ENCODE measurements at places on chromosomes 7 and 10. TPM values are rescaled to one million over a fixed set of nuclear protein-coding genes. Genes with fewer than 3 reads are reported as not detected.
A peak's percentile ranks its signal among the peaks of the same experiment; 100 is the strongest.

SVOPL gene
- not detected for total RNA-seq

DKK1 gene
- 108 TPM for total RNA-seq

MKI67 gene
- 54.4 TPM for total RNA-seq

CYP26C1 gene
- total RNA-seq = not detected

PANK1 gene
- 6.3 TPM for total RNA-seq

TCAF2 gene
- 10.1 TPM for total RNA-seq

CNPY1 gene
- not detected for total RNA-seq

C10orf62 gene
- 0.11 TPM for total RNA-seq

ANKRD22 gene
- 0.38 TPM for total RNA-seq

IKZF1 gene
- not detected for total RNA-seq

MUC12 gene
- total RNA-seq = 2.8 TPM

MYOZ1 gene
- total RNA-seq = not detected

AKR1C1 gene
- 56.1 TPM for total RNA-seq

GRCh38 chr7:613442-614140 lies 93.9 kb upstream of the PDGFA start:
- no peak for DNase-seq

GRCh38 chr7:11177793-11178192 lies 204.1 kb downstream of the PHF14 start:
- peak; percentile 39 for DNase-seq

- DNase-seq = peak; percentile 85
These were observed 119.3 kb downstream of the NRP1 start for GRCh38 chr10:33215154-33215553.

GRCh38 chr7:67019562-67020390 lies 23.1 kb downstream of the TYW1 start:
- peak; percentile 61 for DNase-seq

GRCh38 chr10:130461631-130462030 lies 325.4 kb downstream of the GLRX3 start:
- no peak for DNase-seq

DNA sequence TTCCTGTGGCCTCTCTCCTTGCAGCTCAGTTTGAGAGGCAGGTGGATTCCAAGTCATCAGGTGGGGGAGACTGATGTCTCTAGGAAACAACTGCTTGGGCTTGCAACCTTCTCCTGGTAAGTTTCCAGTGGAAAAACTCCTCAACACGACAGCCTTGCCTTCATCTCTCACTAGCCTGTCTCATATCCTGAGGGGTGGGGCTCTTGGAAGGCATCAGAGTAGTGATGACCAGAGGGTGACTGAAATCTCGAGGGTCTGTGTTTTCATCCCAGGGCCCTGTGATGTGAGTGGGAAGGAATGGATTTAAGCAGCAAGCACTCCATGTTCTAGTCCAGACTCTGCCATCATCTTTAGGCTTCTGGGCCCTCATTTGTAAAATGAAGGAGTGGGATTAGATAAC lies 107.0 kb downstream of the NRP1 start:
- DNase-seq = no peak

GRCh38 chr10:44398747-44399658 lies 14.1 kb upstream of the CXCL12 start:
- no peak for DNase-seq

- no peak for DNase-seq
These were observed 59.7 kb upstream of the CDK14 start for GRCh38 chr7:90536449-90536848.

DNA sequence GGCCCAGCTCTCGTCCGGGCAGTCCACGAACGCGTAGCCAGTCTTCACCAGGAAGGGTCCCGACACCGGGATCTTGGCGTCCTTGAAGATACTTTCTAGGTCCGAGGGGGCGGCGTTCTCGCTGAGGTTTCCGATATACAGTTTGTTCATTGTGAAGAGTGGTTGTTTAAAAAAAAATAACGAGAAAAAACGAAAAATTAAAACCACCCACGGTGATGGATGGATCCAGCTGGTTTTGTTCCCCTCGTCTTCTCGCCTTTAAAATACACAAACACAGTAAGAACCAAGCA lies 385 bp downstream of the IGF2BP3 start:
- DNase-seq = no peak

DNA sequence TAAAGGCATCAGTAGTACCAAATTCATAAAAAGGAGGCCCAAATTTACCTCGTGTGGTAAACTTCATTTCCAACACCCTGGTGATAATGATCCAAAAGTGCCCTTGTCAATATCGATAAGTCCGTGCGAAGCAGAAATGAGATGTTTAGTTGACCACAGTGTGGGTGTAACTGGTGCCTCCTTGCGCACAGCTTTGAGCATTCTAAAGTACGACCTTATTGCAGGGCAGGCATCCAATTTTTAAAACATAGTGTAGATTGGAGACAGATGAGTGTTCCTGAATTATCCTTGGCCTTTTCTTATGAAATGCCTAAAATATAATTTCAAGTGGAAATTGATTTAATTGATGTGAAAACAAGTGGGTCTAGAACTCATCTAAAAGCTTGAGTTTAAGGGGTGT lies 248.4 kb downstream of the TRIL start:
- DNase-seq = no peak

GRCh38 chr10:50322077-50322476 lies 70.8 kb upstream of the ASAH2 start:
- DNase-seq = peak; percentile 81

DNA sequence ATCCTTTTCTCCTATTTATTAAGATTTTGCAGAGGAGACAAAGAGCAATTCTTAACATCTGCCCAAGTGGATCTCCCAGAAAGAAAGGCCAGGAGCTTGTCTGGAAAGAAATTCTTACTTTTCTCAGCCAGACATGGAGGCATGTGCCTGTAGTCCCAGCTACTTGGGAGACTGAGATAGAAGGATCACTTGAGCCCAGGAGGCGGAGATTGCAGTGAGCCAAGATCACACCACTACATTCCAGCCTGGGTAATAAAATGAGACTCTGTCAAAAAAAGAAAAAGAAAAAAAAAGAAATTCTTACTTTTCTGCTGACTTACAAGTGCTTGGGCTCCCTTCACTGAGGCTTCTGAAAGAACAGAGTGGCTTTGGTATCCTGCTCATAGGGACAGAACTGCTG lies 2.4 kb upstream of the CYP3A43 start:
- no peak for DNase-seq

GRCh38 chr10:61142987-61143386 lies 199.0 kb upstream of the RHOBTB1 start:
- DNase-seq = no peak

GRCh38 chr10:4820804-4821401 lies 5.1 kb upstream of the AKR1E2 start:
- DNase-seq = no peak

- no peak for DNase-seq
These were observed 18.7 kb downstream of the MMP21 start for GRCh38 chr10:125756853-125757487.

GRCh38 chr7:98399462-98399861 lies 1.4 kb downstream of the BAIAP2L1 start:
- DNase-seq = peak; percentile 37

GRCh38 chr7:142108728-142109505 lies 2.6 kb upstream of the MGAM2 start:
- DNase-seq = no peak

- DNase-seq = no peak
These were observed 16.3 kb downstream of the LIPA start for GRCh38 chr10:89235073-89235798.

- no peak for DNase-seq
These were observed 1083.1 kb downstream of the KCNMA1 start for GRCh38 chr10:76554478-76554877.

DNA sequence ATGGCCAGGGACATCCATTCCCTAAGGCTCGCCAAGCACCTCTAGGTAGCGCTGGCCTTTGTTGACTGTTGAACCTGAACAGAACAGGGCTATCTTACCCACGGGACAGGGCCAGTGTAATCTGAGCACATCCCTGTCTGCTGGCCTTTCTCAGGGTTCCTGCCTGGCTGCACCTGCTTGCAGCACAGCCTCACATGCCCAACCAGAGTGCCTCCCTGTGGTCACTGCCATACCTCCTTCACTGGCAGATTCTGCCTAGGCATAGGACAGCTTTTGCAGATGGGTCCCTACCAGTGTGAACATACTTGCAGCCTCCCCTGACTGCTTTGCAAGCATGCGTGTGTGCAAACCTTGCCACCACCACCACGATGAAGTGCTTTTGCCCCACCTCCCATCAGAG lies 15.8 kb upstream of the LIPN start:
- DNase-seq = no peak

- no peak for DNase-seq
These were observed 110.6 kb downstream of the AUTS2 start for GRCh38 chr7:69708857-69709256.

DNA sequence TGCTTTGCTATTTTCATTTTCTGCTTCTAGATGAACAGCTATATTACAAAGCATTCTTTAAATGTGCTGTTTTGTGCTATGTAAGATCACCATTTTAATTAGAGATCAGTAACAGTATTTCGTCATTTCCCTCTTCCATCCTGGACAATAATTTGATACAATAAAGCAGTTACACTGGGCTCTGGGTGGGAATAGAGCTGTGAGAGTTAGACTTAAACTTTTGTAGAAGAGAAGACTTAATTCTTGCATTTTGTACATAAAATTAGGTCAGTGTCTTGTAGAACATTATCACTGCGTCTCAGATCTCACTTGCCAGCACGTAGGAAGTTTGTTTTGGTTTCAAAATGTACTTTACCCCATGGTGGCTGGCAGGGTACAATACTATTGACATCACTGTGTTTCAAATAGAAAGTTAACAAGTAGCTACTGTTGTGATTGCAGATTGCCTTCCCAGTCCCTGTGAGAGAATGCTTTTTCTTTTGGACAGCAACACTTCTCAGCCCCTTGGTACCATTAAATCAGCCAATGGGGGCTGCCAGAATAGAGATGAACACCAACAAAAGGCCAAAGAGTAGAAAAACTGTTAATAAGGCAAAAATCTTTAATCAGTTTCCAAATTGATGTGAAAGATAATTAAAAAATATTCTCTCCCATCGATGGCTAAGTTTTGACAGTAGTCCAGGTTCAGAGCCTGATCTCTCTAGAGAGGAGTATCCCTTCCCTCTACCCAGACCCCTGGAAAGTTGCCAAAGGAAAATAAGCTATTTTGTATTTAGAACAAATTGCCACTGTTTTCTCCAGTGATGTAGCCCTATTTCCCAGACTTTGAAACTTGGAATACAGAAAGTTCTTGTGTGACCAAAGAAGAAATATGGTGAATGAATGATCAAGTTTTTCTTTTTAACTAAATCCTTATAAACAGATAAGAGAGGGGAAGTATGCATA lies 35.1 kb downstream of the SMNDC1 start:
- DNase-seq = peak; percentile 24

- no peak for DNase-seq
These were observed 149.1 kb upstream of the WDR11 start for GRCh38 chr10:120702032-120702431.

- no peak for DNase-seq
These were observed 42.9 kb downstream of the PTPRN2 start for GRCh38 chr7:158544708-158545107.

- DNase-seq = no peak
These were observed 29.1 kb downstream of the TES start for GRCh38 chr7:116239434-116239833.

DNA sequence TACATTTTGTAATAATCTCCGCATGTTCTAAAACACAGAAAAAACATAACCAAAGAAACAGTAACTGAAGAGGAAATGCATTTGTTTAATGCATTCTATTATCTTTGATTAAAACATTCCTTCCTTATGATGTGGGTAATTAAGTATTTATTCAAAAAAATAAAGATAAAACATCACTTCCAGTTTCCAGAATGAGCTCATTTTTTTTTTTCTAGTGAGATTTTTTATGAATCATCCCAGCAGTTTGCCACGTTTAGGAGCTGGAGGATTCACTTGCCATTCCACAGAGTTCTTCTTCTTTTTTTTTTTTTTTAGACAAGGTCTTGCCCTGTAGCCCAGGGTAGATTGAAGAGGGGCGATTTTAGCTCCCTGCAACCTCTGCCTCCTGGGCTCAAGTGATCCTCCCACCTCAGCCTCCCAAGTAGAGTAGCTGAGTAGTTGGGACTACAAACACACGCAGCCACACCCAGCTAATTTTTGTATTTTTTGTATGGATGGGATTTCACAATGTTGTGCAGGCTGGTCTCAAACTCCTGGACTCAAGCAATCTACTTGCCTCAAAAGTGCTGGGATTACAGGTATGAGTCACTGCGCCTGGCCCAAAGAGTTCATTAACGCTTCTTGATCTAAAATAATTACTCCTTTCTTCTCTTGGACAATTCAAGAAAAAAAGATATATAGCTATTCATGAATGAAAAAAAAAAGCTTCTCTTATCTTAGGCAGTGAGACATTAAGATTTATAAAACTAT lies 177.3 kb downstream of the DKK1 start:
- peak; percentile 50 for DNase-seq

GRCh38 chr10:27065084-27065483 lies 35.2 kb downstream of the ANKRD26 start:
- DNase-seq = no peak

DNA sequence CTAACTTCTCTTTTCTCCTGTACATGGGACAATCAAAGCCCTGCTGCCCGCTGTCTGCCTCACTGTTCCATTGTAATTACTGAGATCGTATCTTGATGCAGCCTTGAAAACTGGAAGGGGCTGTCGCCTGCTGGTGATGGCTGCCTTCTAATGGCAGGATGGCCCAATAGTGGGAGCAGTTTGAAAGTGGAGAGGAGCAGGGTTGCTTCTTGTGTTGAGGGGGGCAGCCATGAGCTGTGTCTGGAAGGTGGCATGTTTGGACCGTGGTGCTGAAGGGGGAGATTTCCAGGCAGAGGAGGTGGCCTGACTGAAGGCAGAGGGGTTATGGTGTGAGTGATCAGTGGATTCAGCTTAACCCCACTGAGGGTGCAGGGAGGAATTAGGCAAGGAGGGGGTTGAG lies 8.1 kb downstream of the WDFY4 start:
- DNase-seq = no peak

DNA sequence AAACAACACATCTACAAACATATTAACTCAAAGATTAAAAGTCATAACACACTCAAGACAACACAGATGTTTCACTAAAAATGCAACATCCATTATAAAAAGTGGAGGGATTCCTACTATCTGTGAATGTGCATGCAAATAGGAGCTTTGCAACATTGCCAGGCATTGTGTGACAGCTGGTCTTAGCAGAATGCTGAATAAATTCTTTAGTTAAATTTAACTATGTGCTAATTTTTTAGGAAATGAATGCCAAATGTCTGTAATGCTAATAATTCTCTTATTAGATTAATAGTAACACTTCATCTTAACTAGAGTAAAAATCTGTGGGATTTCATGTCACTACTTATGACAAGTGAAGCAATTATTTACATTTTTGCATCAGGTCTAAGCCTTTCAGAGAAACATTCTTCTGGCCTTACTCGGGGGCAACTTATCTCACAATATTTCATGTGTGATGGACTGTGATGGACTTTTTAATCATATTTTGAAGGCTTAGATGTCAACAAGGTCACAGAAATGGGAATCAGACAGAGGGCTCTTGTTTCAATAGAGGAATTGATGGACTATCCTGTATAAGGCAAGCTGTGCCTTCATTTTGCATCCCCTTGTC lies 524.6 kb upstream of the KCND2 start:
- no peak for DNase-seq
